ENCODE measurements at places on chromosomes 5 and 9.

DNA sequence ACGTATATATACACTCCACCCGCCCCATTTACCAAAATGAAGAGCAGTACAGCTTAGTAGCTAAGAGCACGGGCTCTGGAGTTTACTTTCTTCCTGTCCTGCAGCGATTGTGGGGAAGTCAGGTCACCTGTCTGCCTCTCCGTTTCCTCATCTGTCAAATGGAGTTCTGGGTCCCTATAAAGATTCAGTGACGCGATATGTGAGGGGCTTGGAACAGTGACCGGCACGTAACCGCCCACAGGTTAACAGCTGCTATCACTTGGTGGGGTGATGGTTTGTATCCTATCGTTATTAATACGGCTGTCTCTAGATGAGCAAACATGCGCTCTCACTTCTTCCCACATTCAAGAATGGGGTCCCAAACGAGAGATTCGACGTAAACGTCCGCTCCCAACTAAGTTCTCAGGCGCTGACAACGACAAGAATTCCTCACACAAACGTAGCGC lies 426 bp downstream of the FAM114A2 start:
- DNase-seq: peak; percentile 32

GRCh38 chr5:179408611-179409010 lies 63.4 kb upstream of the ADAMTS2 start:
- DNase-seq: no peak

GRCh38 chr9:134502809-134503211 lies 138.8 kb upstream of the COL5A1 start:
- DNase-seq: no peak

- no peak for DNase-seq
Observed at GRCh38 chr5:1833264-1834021, 32.2 kb downstream of the NDUFS6 start.

GRCh38 chr5:59893429-59894227 lies at the start of gene PDE4D:
PDE4D (minus strand) TSS chr5:59893726.
- DNase-seq: peak; percentile 12

- DNase-seq: no peak
Observed at GRCh38 chr5:87359106-87359505, 53.6 kb downstream of the CCNH start.

GRCh38 chr9:96108691-96109380 lies 193.1 kb downstream of the HSD17B3 start:
- DNase-seq: no peak

- DNase-seq: no peak
Observed at GRCh38 chr5:132896685-132897084, 23.2 kb downstream of the LEAP2 start.

DNA sequence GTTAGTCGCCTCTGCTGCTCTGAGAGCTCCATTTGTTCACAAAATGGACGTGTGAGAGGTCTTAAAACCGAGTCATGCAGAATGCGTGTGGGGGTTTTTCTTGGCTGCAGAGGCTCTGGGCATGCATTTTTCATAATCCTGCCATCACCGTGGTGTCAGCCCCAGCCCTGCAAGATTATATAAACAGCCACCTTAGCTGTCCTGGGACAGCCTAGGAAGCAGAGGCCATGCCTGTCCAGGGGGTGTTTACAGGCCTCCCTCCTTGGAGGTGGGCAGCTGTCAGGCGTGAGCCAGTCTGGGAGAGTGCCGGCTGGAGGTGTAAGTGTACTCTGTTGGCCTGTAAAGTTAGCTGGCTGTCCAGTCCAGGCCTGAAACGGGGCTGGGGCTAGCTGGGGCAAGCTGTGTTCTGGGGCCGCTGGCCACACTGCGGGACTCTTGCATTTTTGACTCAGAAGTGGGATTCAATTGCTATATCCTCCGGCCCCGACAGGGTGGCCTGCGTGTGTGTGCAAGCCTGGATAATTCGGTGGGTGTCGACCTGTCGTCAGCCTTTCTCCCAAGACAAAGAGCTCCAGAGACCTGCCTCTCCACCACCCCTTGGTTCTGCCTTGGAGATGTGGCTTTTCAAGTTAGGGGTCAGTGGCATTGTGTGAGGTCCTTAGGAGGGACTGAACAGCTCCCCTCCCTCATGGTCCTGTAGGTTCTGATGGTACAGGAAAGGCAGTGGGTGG lies 2.4 kb downstream of the WNK2 start:
- no peak for DNase-seq

GRCh38 chr5:5144441-5144840 lies 4.3 kb downstream of the ADAMTS16 start:
- no peak for DNase-seq

GRCh38 chr5:149419859-149420544 lies 40.9 kb upstream of the IL17B start:
- no peak for DNase-seq

DNA sequence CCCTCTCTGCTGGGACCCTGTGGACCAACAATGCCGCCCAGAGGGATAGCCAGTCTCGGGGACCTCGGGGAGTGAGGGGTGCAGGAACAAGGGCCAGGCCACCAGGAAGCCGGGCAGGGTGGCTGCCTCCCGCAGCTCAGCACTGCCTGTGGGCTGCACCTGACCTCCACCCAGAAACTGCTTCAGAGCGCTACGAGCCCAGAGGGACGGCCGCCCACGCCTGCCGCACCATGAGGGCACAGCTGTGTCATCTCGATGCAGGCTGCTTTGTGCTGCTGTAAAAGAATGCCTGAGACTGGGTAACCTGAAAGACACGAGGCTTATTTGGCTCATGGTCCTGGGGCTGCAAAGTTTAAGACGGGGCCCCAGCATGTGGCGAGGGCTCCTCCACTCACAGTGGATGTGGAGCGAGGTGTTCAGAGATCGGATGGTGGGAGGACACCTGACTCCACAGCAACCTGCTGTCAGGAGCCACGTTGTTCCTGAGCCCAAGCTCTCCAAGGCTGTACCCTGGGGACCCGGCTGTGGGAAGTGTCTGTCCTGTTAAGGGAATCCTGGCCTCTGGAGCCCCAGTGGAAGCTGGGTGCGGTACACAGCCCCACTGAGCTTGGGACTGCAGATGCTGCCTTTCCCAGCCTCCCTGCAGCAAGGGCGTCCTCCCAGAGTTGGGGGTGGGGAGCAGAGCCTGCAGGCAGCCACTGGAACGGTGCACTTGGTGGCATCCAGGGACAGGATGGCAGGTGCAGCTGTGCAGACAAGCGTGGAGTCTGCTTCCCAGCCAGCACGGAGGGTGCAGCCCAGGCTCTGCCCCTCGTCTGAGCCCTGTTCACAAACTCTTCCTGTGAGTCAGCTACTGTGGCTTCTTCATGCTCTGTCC lies 11.8 kb upstream of the ZDHHC11 start:
- no peak for DNase-seq

DNA sequence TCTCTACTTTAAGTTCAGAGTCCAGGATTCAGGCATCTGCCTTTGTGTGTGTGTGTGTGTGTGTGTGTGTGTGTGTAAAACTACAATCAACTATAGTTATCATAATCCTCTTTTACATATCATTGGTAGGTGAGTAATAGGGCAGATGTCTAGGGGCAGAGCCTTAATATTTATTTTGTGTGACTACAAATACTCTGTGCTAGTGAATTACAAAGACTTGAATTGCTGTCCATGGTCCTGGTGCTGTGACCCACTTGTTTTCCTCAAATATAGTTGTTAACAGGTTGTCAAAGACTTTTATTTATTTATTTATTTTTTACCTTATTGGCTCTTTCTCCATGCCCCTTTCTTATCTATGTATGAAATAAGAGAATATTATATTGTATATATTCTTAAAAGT lies 196.8 kb downstream of the ANXA1 start:
- no peak for DNase-seq

DNA sequence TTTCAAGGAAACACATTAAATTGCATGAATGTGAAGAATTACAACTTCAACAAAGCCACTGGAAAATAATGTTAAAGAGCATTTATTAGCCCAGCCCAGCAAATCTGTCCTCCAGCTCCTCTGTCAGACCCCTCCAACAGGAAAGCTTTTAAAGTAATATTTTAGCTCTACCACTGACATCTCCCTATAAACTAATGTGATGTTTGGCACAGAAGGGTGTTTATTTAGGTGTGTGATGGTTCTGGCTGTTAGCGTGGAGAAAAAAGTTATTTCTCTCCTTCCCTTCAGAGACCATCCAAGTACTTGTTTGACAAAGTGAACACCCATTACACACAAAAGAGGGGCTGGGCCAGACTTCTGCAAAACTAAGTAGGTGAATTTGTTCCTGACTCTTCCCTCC lies 111.9 kb upstream of the TARS1 start:
- DNase-seq: no peak

- DNase-seq: no peak
Observed at GRCh38 chr5:113124265-113124664, 147.7 kb downstream of the DCP2 start.

DNA sequence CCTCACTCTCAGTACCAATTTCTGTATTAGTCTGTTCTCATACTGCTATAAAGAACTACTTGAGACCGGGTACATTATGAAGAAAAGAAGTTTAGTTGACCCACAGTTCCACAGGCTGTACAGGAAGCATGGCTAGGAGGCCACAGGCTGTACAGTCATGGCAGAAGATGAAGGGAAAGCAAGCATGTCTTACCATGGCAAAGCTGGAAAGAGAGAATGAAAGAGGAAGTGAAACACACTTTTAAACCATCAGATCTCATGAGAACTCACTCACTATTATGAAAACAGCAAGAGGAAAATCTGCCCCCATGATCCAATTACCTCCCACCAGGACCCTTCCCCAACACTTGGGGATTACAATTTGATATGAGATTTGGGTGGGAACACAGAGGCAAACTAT lies 698.8 kb downstream of the CDH9 start:
- no peak for DNase-seq

GRCh38 chr9:134644725-134645606 lies 3.4 kb downstream of the COL5A1 start:
- no peak for DNase-seq

- no peak for DNase-seq
Observed at GRCh38 chr9:98795970-98796363, 388 bp downstream of the ANKS6 start.

- DNase-seq: no peak
Observed at GRCh38 chr9:35611230-35611797, 6.3 kb downstream of the TESK1 start.

GRCh38 chr9:13734601-13735000 lies 455.1 kb upstream of the MPDZ start:
- no peak for DNase-seq

GRCh38 chr9:123232332-123232731 lies 36.1 kb downstream of the STRBP start:
- DNase-seq: no peak

DNA sequence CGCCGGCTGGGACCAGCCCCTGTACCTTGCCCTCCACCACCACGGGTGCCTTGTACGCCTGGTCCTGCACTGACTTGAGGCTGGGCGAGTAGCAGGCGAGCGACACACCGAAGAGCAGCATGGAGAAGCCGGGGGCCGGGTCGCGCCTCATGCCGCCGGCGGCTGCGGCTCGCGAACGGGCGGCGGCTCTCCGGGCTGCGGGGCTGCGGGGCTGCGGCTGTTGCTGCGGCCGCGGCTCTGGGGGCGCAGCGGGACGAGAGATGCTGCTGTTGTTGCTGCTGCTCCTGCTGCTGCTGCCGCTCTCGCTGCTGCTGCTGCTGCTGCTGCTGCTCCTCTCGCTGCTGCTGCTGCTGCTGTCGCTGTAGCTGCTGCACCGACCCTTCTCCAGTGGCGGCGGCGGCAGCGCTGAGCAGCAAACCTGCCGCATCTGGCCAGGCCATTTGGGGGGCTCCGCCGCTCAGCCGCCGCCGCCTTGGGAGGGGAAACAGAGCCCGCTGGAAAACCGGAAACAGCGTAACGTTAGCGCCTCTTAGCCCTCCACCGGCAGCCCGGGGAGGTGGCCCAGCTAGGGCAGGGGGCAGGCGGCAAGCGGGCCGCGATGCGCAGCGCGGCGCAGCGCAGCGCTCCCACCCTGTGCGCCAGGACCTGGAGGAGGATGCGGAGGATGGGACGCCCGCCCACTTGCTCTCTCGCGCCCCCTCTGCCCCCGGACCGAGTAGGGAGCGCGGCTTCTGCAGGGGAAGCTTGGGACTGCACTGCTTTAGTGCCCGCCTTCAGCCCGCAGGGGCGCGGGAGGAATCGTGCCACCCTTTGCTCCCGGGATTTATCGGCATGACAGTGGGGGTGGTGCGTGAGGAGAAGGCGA lies at the start of gene NRG2:
TSS of gene NRG2 (minus strand) at position 657 of the 865 bp plus-strand sequence.
- peak; percentile 65 for DNase-seq

DNA sequence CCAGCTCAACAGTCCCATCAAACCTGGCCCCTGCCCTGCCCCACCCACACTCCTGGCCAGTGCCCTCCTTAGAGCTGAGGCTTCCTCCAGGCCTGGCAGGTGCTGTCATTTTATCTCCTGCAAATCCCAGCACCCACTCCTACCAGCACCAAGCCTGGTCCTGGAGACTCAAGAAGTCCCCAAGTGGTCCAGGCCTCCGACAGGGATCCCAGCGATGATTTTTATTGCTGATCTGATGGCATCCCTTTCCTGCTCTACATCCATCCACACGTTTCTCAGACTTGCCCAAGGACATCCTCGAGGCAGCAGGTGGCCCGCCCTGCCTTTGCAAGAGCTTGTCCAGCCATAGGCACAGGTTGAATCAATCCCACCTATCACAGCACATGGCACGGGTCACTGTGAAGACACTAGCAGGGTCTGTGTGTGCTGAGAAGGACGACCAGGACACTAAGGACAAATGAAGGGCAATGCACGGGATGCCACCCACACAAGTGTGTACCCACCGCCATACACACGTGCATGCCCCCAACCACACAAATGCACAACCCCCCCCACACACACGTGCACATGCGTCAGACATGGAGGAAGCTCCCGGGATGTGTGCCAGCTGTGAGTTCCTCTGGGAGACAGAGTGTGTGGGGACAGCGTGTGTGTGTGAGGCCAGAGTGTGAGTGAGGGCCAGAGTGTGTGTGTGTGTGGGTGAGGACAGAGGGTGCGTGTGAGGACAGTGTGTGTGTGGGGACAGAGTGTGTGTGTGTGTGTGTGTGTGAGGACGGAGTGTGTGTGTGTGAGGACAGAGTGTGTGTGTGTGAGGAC lies 62.4 kb upstream of the UBAC1 start:
- DNase-seq: no peak

GRCh38 chr5:159947708-159948358 lies 31.6 kb downstream of the ADRA1B start:
- DNase-seq: no peak

- DNase-seq: no peak
Observed at GRCh38 chr5:65811885-65812284, 89.9 kb downstream of the NLN start.

DNA sequence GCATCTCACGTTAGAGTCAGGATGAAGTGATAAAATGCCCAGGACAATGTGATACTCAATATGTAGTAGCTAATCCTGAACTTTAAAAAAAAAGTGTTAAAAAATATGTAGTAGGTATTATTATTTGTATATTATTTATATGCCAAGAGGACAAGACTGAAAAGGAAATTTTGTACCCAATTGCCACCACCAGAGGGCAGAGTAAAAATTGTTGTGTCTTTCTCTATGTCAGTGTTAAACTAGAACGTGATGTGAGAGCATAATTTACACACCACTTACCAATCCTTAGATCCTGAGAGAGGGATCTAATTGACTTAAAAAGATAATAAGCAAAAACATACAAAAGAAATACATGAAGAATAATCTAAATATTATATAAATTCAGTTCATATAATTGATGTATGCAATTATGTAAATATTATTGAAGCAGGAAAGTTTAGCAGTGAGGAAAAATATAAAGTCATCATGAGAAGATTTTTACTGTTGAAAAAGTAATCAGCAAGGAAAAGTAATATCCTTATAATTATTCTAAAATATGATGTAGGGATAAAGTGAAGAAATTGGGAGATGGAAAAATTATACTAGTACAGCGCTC lies 288.9 kb downstream of the RAB3C start:
- DNase-seq: no peak

All from GM12891 (cell line).